Testis (tissue), 5 donors: ENCODE measurements at places on chromosomes 3 and 15.

GRCh38 chr15:59400103-59400813 is 27.6 kb upstream of the MYO1E start:
- no peak for DNase-seq

- DNase-seq = no peak
Observed at GRCh38 chr3:147613725-147614124, 204.6 kb downstream of the ZIC1 start.

GRCh38 chr15:38560456-38560926 is 4.1 kb downstream of the RASGRP1 start:
- DNase-seq = no peak

GRCh38 chr15:92651877-92652575 is 3.5 kb downstream of the FAM174B start:
- no peak for DNase-seq

DNA sequence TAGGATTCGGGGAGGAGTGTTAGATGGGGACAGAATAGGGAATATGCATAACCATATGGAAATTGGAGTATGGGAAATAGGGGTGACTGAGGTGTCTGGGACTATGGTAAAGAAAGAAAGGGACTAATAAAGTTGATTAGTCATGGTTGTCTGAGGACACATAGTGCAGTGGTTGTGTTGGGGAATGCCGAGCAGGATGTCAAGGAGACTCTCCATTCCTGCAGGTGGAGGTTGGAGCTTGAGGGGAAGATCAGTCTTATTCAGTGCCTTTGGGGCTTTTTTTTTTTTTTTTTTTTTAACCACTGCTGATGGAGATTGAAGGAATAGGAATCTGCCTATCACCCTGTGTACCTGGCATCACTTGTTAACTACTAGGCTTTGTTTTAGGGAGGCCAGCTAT is 10.8 kb downstream of the NMD3 start:
- DNase-seq = no peak

DNA sequence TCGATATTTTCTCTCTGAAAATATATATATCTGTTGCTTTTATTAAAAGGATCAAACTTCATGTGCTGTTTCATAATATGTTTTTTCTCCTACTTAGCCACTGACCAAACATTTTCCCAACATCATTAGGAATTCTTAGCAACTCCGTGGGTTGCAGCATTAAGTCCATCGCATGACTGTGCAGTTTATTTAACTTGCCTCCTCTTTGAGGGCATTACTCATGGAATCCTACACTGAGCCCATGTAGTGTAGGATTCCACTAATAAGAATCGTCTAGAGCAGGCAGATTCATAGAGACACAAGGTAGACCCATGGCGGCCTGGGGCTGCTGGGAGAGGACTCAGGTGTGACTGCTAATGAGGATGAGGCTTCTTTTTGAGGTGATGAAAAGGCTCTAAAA is 49.3 kb downstream of the CMTM6 start:
- no peak for DNase-seq

GRCh38 chr15:63385911-63386531 is 4.4 kb upstream of the CA12 start:
- DNase-seq = no peak

- DNase-seq = no peak
Observed at GRCh38 chr15:39936187-39936586, 2.3 kb downstream of the EIF2AK4 start.
